ENCODE measurements at places on chromosomes 12 and 14.
A peak's percentile ranks its signal among the peaks of the same experiment; 100 is the strongest.

DNA sequence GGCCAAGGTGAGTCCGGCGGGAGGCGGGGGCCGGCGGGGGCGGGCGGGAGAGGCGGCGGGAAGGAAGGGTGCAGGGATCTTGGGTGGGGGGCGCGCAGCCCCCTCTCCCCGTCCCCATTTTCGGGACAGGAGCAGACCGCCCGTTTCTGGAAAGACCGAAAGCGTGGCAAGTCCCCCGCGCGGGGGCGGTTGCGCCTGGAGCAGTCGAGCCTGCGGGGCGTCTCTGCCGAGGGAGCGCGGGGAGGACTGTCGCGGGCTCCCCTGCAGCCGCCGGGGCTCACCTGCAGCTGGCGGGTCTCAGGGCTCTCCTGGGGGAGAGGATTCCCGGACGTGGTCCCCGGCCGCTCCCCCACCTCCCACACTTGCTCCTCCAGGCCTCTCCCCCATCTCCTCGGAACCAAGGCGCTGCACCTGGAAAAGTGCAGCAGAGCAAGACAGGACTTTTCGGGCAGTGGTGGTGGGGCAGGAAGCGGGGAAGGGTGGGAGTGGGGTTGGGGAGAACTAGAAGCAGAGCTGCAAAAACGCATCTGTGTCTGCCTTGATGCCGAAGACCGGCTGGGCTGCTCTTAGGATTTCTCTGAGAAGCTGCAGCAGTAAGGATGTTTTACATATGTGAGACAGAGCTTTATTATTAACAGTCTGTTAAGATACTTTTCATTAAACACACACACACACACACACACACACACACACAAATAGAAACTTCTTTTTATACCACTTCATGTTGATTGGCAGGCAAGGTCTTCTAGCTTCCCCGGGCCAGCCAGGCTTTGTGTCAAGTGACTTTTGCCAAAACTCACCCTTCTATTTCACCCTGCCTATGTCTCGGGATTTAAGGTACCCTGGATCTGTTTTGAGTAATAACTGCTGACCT, 677 bp downstream of the C12orf75 start:
- no peak for DNase-seq

DNA sequence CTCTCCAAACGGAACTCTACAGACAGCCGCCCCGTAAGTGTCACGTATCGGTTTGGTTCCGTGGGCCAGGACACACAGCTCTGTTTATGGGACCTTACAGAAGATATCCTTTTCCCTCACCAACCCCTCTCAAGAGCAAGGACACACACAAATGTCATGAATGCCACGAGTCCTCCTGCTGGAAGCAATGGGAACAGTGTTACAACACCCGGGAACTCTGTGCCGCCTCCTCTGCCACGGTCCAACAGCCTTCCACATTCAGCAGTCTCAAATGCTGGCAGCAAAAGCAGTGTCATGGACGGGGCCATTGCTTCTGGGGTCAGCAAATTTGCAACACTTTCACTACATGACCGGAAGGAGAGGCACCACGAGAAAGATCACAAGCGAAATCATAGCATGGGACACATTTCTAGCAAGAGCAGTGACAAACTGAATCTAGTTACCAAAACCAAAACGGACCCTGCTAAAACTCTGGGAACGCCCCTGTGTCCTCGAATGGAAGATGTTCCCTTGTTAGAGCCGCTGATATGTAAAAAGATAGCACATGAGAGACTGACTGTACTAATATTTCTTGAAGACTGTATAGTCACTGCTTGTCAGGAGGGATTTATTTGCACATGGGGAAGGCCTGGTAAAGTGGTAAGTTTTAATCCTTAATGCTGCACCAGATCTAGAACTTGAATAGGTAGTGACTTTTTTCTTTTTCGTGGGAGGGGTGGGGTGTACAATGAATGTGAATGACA, 69.7 kb downstream of the WDR20 start:
- no peak for DNase-seq

- DNase-seq: no peak
Observed at GRCh38 chr12:17017402-17017801, 411.4 kb upstream of the LMO3 start.

- DNase-seq: no peak
Observed at GRCh38 chr14:39615352-39615751, 183.1 kb upstream of the FBXO33 start.

DNA sequence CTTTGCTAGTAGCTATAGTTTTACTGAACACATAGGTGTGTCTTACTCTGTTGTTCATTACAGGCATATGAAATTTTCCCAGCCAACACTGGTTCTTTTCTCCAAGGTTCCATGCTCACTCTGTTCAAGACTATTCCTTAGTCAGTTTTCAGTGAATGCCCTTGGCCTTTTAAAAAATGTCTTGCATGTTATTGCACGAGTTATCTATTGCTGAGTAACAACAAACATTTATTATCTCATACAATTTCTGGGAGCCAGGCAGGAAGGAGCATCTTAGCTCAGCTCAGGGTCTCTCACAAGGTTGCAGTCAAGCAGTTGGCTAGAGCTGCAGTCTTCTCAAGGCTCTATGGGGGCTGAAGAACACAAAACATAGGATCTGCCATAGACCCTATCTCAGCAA, 223.5 kb downstream of the BTG1 start:
- DNase-seq: no peak

- no peak for DNase-seq
Observed at GRCh38 chr12:49728446-49728845, 12.9 kb upstream of the TMBIM6 start.

- no peak for DNase-seq
Observed at GRCh38 chr14:66174453-66174891, 311.7 kb upstream of the CCDC196 start.

GRCh38 chr12:14991069-14991468, 18.2 kb downstream of the PDE6H start:
- no peak for DNase-seq

- DNase-seq: no peak
Observed at GRCh38 chr12:110038741-110039084, 9.6 kb downstream of the C12orf76 start.

GRCh38 chr14:74932401-74932901, 9.4 kb upstream of the RPS6KL1 start:
- DNase-seq: no peak

GRCh38 chr14:105860615-105861580, 334.5 kb downstream of the TMEM121 start:
- DNase-seq: peak; percentile 1

DNA sequence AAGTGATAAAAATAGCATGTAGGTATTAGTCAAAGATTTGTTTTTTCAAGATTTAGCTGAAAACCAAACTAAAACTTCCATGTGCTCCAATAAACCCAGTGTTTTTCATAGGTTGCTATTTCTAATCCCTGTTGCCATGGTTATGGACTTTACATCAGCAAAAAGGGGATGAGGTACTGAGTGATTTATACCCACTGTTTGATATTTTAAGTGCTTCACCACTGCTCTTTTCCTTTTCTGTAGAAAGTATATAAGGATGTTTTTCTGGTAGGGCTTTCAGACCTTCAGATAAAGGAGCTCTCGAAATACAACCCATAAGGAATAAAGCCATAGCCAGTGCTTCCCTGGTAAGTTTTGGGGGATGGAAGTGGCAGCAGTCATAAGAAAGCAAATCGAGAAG, at the start of gene OTOGL:
Gene OTOGL (plus strand): TSS at position 279 of the 400 bp plus-strand sequence. CDS start 109,895 bp downstream, outside the sequence.
- DNase-seq: no peak

DNA sequence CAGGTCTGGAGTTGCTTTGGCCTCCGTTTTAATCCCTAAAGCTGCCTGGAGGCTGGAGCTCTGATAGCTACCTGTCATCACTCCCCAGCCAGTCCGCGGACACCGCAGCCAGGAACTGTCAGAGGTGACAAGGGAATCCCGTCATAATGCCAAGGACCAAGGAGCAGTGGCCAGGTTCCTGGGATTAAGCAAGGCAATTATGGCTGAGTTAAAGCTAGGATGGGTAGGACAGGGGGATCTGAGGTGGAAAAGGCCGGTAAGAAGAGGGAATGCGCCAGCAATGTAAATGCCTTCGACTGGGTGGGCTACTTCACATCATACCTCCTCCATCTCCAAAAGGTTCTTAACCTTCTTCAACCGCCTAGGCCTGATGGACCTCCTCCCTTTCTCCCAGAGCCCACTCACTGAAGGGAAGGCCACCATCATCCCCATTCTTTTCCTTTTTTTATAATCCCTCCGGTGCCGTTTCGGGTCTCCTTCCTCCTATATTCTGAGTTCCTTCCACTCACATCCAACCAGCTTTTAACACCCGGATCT, 1.9 kb downstream of the PPP1R3E start:
- DNase-seq: no peak

- DNase-seq: no peak
Observed at GRCh38 chr12:104177663-104178501, 37.7 kb upstream of the TXNRD1 start.

DNA sequence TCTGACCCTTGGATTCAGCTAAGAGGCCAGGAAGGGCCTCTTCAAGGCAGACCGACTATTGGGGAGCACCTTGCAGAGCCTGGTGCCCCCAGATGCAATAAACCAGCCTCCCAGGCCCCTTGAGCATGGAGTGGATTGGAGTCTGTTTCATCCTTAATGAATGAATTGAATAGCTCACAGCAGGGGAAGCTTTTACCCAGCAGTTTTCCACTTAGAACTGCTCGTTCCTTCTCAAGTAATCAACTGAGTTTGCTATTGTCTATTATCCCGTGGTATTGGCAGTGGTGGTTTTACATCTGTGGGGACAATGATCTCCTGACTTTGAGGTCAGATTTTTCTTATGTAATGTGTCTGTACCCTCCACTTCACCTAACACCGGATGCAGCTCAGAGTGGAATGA, 197.6 kb downstream of the AACS start:
- no peak for DNase-seq

DNA sequence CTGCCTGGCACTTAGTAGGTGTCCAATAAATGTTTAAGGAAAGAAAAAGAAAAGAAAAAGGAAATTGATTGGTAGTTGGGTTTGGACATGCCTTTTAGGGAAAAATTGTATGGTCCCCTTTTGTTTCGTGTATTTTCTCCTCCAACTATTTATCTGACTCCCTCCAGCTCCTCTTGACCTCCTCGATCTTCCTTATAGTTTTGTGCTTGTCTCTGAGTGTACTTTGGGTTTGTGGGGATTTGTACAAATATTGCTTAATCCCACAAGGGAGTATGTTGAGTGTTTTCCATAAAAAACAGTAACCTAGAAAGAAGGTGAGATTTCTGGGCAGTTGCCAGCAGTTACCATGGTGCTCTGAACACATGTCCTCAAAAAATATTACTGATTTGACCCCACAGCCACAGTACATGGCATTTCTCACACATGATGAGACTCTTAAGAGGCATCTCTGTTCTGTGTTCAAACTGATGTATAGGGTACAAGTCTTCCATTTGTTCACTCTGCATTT, 15.7 kb downstream of the PLEKHG7 start:
- no peak for DNase-seq

DNA sequence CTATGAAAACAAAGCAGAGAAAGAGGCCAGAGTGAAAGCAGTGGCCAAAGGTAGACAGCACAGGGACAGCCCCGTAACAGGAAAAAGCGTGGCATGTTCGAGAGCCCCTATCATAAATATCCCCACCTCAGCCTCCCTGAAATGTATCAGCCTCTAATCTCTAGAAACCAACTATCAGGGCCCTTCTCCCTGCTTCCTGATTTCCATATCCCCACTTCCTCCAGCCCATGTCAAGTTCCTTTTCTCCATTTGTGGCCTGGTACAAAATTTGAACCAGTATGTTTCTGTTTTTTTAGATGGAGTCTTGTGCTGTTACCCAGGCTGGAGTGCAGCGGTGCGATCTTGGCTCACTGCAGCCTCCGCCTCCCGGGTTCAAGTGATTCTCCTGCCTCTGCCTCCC, 16.9 kb downstream of the DEPDC4 start:
- DNase-seq: no peak

- DNase-seq: no peak
Observed at GRCh38 chr14:92624764-92625163, 111.2 kb downstream of the RIN3 start.

DNA sequence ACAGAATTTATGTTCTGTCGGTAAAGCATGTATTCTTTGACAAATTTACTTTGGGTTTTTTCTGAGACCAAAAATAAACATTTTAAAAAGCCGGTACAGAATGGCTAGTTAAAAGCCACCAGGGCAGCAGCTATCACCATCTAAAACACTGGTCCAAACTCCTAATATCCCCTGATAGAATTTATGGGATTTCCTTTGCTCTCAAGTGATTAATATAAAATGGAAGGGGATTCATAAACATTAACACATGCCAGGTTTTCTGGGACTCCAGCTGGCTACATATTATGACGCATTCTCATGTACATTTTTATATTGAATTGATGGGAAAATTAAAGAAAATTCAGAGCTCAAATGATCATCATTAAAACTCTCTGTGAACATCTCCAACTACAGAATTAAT, 640.8 kb downstream of the C12orf50 start:
- no peak for DNase-seq

- DNase-seq: peak; percentile 41
Observed at GRCh38 chr12:113214895-113215400, 6.3 kb upstream of the TPCN1 start.

GRCh38 chr14:20489093-20489994, 16.0 kb upstream of the RNASE10 start:
- DNase-seq: peak; percentile 11

GRCh38 chr14:22519877-22520685, 68.9 kb downstream of the DAD1 start:
- no peak for DNase-seq

DNA sequence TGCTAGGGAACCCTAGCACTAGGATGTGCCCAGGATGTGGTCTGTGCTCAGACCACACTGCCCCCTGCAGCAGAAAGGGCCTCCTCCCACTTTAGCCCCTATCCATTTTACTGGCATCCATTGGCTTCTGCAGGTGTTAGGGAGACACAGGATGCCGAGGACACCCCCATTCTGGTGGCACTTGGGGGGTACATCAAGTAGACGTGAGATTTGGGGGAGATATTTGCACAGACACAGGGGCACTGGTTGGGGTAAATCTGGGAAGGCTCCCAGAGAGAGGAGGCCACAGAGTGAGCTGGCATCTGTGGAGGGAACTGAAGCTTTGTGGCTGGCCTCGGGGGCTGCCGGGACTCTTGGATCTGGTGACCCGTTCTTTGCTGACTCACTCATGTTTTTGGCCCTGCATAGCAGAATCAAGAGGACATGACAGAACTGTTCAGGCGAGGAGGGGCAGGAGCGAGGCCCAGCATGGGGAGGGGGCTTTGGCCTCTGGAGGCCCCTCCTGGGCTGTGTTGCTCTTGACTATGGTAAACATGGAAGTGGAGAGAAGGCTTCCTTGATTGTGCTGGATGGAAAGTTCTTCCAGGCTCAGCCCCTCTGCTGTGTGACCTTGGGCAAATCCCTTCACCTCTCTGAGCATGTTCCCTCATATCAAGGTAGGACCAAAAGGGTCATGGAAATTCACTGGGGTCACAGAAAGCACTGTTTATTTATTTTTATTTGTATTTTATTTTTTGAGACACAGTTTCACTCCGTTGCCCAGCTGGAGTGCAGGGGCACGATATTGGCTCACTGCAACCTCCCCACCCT, 1.8 kb downstream of the PLBD2 start:
- no peak for DNase-seq

- DNase-seq: no peak
Observed at GRCh38 chr14:88470542-88471440, 84.0 kb downstream of the PTPN21 start.

- DNase-seq: no peak
Observed at GRCh38 chr14:54881235-54881760, 21.3 kb downstream of the GCH1 start.

GRCh38 chr12:21528953-21529352, 2.9 kb downstream of the SPX start:
- no peak for DNase-seq

All from CD4-positive, alpha-beta T cell treated with Interferon alpha-2 for 1 hour (primary cell).